ENCODE measurements at places on chromosomes 2 and 18.

DNA sequence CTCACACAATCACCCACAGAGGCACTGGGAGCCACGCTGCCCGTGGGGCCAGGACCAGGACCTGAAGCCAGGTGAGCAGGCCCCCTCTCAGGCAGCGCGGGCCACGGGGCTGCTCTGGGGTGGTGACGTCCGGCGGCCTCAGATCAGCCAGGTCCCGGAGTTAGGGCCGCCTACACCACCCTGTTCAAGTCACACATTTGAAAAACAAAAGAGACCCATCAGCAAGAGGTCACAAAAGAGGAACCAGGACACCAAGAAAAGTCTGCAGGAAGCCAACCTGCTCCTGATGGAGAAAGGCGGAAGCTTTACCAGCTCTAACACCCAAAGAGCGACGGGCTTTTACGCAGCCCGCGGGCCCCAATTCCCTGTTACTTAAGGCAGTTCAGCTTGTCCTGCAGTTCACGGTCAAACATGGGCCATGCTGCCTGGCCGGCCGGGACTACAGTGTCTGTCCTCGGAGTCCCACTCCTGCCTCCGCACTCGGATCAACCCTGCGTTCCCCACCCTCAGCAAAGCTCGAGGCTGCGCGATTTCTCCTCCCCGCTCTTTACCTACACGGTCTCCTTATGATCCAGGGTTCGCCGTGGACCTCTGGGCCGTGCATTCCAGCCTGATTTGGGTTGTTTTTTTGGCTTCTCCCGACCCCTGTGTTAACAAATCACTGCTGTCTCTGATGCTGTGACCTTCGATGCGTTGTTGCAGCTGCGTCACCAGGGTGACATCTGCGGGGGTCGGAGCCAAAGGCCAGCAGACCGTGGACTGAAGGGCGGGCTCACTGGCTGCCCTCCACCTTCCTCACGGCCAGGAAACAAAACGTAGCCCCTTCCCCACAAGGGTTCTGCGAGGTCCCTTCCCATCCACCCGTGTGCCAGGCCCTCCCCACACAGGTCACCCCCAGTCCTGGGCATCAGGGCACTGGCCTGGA lies 31.0 kb downstream of the SNORC start:
- DNase-seq = no peak

DNA sequence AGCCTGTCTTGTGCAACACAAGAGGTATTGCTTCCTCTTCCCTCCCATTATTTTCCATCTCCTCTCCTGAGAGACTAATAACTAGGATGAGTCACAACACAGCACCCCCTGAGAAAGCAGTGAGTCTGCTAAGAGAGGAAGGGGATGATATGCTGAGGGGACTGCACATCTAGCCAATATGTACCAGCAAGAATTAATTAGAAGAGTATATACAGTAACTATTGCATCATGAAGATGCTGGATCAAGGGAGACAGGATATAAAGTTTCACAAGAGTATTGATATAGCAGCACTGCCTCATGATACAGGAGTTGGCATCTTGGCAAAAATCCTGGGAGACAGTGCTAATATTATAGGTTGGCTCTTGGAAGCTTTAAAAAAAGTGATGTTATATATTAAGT lies 289.9 kb upstream of the RBMS1 start:
- no peak for DNase-seq

DNA sequence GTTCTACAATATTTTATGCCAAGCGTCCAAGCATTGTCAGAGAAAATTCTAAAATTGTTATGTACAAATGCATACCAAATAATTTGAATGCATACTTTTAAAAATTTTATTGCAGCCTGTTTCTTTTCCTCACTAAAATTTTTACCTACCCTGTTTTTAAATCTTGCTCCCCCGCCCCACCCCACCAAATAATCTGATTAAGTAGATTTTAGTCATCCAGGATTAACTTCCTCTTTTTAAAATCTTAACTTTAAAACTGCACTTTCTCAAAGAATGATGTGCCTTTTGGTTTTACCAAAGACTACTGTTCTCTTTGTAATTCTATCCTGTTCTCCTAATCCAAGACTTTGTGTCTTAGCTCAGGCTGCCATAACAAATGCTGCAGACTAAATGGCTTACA lies 269.4 kb upstream of the FN1 start:
- DNase-seq = no peak

DNA sequence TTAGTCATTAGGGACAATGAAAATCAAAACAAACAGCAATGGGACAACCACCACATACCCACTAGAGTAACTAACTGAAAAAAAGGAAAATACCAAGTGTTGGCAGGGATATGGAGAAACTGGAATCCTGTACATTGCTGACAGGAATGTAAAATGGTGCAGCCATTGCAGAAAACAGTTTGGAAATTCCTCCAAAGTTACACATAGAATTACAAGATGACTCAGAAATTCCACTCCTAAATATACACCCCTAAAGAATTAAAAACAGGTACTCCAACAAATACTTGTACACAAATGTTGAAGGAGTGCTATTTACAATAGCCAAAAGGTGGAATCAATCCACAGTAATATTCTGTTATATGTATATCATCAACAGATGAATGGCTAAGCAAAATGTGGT lies 110.9 kb downstream of the ROCK1 start:
- no peak for DNase-seq

GRCh38 chr2:110852541-110853263 lies 120.3 kb downstream of the ACOXL start:
- DNase-seq = no peak

GRCh38 chr2:107132070-107132469 lies 246.1 kb upstream of the ST6GAL2 start:
- DNase-seq = no peak

- no peak for DNase-seq
Measured at GRCh38 chr2:188971432-188971861, 2.7 kb upstream of the COL3A1 start.

- no peak for DNase-seq
Measured at GRCh38 chr2:59956981-59957380, 596.5 kb downstream of the BCL11A start.

GRCh38 chr2:72871880-72872279 lies 15.3 kb upstream of the SPR start:
- DNase-seq = no peak

- peak; percentile 15 for DNase-seq
Measured at GRCh38 chr2:75224636-75225094, 25.3 kb upstream of the TACR1 start.

DNA sequence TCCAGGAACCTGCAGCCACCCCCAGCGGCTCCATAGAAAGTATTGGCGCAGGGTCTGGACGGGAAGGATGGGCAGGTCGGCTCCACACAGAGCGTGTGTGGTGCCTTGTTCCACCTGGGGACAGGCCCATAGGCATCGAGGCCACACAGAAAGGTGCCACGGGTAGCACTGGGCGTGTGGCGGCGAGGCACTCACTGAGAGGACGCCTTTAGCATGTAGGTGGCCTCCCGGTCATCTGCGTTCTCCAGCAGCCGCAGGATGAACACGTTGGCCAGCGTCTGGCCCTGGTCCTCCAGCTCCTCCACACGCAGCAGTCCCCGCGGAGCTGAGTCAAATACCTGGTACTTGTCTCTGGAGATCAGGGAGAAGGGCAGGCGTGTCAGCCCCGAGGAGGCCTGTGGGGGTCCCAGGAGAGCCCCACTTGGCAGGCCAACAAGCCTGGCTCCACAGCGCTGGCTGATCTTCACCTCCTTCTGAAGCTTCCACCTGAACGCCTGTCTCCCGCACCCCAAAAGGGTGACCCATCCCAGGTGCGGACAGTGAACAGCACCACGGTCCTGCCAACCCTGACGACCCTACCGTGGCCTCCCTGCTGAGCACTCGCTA lies 13.2 kb downstream of the SNORC start:
- no peak for DNase-seq

DNA sequence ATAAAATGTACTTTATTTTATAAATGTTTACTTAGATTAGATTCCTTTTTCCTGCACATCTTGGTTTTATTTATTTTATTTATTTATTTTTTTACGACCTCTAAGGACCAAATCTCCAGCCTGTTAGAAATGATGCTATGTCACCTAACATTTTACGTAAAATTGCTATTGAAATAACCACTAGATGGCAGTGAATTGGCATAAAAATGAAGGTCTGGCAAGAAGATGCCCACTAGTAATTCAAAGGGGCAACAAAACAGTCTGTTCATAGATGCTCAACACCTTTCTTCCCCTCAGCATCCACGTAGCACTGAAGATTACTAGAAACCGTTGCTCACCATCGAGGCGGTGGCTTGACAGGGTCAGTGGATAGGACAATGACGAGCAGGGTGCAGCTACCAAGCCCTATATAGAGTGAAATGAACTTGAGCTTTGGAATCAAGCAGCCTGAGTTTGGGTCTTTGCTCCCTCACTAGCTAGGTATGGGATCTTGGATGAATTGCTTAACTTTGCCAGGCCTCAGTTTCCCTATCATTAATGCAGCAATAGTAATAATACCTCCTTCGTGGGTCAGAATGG lies 128.7 kb upstream of the L3MBTL4 start:
- no peak for DNase-seq

DNA sequence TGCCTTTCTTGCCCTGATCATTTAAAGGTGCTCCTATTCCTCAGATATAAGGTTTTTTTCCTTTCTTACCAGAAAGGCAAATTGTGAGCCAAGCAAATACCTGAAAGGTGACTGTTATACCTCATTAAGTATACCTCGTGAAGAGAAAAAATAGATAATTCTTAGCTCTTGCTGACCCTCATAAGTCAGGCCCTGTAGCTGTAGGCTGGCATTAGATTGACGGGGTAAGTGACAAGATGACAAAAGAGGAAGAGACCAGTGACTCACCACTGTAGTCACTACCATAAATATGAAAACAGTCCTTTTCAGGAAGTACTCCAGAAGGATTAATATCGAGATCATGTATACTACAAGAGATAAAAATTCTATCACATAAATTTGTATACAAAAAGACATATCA lies 104.6 kb downstream of the PTPN4 start:
- DNase-seq = no peak

GRCh38 chr2:172993139-172993538 lies 82.5 kb upstream of the MAP3K20 start:
- DNase-seq = no peak

- DNase-seq = no peak
Measured at GRCh38 chr2:112706170-112706664, 14.6 kb upstream of the NT5DC4 start.

- no peak for DNase-seq
Measured at GRCh38 chr2:37367984-37368383, 23.6 kb downstream of the QPCT start.

- no peak for DNase-seq
Measured at GRCh38 chr2:105403783-105404698, 5.2 kb upstream of the FHL2 start.

GRCh38 chr2:236026841-236027240 lies 141.3 kb downstream of the GBX2 start:
- no peak for DNase-seq

DNA sequence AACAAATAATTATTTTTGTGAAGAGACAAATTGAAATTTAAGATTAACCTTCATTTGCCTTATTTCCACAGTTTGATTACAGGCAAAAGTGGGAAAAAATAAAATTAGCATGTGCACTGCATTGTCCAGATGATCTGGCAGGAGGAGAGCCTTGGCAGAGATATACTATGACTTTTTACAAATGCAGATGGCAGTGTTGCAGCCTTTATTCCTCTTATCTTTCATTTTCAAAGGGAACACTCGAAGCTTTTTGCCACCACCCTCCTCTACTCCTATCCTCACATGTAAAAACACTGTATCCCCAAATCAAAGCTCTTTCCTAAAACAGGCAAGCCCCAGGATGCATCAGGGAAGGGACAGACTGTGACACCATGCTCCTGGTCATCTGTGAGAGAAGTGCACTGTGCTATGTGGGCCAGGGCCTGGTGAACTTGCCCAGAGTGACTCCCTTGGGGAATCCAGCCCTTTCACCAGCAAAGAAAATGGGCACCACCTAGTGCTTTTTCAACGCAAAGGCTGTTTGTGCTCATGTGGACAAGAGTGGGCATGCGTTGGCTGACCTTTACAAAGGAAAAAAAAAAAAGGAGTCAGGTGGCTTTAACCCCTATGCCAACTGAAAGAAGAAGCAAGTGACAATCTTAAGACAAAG lies 74.7 kb upstream of the ETAA1 start:
- peak; percentile 6 for DNase-seq

Data from NCI-H187 (cell line).